Activated CD4-positive, alpha-beta memory T cell treated with anti-CD3 and anti-CD28 coated beads for 36 hours (primary cell): ENCODE measurements at places on chromosomes 12 and 14. TPM values are rescaled to one million over a fixed set of nuclear protein-coding genes. Genes with fewer than 3 reads are reported as not detected.

DNA sequence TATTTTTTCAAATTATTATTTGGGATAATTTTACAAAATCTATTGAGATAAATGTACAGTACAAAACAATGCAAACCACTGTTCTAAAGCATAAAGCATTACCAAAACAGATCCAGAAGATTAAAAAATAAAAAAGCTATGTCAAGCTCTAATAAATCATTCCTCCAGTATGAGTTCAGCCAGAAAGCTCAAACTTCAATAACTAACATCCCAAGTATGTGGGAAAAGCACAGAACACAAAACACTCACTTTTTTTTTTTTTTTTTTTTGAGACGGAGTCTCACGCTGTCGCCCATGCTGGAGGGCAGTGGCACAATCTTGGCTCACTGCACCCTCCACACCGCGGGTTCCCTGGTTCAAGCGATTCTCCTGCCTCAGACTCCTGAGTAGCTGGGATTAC lies 11.3 kb downstream of the SAV1 start:
- DNase-seq: no peak

GRCh38 chr12:51020448-51021182 lies 5.6 kb downstream of the SLC11A2 start:
- no peak for DNase-seq

- no peak for DNase-seq
These were observed 308.1 kb upstream of the FLRT2 start for GRCh38 chr14:85221832-85222231.

- no peak for DNase-seq
These were observed 239.7 kb upstream of the BTG1 start for GRCh38 chr12:92385296-92385695.

DNA sequence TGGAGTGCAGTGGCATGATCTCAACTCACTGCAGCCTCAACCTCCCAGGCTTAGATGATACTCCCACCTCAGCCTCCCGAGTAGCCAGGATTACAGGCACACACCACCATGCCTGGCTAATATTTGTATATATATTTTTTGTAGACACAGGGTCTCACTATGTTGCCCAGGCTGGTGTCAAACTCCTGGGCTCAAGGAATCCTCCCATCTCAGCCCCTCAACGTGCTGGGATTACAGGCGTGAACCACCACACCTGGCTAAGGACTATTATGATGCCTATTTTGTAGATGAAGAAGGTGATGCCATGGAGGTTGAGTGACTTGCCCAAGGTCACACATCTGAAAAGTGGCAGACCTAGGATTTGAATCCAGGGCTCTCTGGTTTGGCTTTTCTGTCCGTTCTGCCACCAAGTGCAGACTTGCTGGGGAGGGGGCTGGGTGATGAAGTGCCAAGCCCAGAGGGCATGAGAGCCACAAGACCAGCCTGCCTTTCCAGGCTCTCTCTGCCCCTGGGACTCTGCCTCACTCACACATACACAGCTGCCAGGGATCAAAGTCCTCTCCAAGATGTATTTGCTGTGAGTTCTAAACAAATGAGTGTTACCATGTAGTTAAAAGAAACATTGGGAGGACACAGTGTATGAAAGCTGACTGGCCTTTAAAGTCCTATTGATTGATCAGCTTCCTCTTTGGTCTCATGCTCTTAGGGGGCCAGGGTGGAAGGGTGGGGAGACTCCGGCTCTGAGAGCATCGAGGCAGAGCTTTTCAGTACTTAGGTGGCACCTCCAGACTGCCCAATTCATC lies 21.3 kb upstream of the RBM19 start:
- no peak for DNase-seq

- no peak for DNase-seq
These were observed 133.4 kb upstream of the FRMD6 start for GRCh38 chr14:51518280-51518679.

DNA sequence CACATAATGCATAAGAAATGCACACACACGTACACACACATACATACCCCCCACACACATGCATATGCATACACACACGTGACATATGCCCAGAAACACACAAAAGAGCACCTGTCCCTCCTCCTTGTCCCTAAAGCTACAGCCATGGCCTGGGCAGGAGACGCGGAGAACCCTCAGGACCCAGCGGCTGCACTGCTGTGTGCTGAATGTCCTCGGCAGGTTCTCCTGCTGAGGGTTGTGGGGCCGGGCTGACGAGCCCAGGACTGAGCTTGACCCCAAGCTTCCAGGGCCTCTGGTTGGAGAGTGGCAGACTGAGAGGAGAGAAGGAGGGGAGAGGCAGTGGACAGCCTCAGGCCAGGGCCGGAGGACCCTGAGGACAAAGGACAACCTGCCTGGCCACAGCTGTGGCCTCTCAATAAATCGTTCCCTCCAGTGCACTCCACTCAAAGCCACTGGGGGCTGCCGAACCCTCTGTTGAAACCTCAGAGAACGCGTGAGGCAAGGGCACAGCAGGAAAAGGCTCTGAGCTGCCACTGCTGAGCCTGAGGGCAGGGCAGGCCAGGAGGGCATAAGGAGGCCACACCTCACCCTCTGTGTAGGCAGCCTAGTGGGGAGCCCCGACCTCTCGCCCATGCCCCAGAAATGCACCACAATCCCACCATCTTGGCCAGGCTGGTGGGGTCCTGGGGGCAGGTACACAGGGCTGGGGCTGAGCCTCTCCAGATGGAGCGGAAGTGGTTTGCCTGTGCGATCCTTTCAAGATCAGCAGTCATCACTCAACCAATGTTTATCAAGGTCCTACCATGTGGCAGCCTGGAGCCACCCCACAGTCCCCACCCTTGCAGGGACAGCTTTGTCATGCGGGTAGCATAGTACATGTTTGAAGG lies 3.1 kb downstream of the CACNA2D4 start:
- DNase-seq: peak; percentile 45

GRCh38 chr12:86349196-86349595 lies 93.0 kb upstream of the MGAT4C start:
- no peak for DNase-seq

DNA sequence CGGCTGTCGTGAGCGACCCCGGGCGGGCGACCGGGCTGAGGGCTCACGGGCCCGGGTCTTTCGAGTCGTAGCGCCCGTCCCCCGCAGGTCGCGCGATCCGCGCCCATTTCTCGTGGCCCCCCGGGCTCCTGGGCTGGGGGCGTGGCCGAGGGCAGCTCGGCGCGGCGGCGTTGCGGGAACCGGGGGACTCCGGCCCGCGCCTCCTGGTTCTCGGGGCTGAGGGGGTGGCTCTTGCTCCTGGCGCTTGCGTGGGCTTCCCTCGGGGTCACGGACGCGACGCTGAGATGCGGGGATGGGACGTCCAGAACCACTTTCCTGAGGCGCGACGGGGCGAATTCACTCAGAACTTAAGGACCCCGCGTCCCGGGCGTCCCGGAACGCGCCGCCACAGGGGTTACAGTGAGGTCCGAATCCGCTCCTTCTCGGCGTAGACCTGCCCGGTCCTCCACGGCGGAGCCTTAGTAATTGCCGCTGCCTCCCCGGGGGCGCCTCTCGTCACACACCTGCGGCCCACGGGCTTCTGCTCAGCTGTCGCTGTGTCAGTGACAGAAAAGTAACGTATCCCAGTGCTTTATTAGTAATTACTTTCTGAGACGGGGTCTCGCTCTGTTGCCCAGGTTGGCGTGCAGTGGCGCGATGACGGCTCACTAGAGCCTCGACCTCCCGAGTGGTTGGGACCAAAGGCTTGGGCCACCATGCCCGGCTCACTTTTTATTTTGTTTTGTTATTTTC lies 606 bp downstream of the EP400 start:
- DNase-seq: peak; percentile 56

DNA sequence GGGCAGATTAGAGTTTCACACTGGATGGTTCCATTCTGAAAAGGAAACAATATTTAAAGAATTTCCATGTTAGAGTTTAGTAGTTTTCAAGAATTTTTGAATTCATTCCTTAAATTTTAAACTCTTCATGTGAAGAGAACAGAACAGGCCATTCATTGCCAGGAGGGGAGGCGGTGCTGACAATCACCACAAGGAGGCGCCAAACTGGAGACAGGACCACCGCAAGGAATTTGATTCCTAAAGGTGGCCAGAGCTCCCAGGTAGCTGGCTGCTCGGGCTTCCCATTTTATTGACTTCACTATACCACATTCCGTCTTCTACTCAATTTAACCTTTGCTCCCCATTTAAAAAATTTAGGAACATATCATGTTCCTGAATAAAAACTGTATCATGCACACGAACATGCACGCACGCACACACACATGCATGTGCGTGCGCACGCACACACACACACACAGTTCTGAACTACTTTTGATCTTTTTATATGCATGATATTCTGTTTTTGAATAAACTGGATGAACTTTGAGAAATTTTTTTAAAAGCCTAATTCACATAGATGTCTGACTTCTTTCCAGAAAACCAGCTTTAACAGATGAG lies 101.2 kb downstream of the NELL2 start:
- DNase-seq: peak; percentile 71

DNA sequence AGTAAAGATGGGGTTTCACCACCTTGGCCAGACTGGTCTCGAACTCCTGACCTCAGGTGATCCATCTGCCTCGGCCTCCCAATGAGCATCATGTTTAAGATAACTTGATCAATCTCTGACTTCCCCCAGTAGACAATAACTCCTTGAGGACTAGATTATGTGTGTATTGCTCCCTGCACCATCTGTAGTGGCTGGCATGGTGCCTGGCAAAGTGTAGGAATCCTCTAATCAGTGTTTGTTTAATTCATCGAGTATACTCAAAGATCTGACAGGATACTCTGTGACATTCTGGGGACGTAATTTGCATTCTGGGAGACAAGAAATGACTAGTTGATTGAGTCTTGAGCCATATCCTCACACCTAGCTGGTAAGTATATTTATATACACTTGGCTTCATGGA lies 873.5 kb upstream of the TMEM132C start:
- no peak for DNase-seq

GRCh38 chr14:24440606-24441399 lies 1.8 kb downstream of the SDR39U1 start:
- DNase-seq: no peak

DNA sequence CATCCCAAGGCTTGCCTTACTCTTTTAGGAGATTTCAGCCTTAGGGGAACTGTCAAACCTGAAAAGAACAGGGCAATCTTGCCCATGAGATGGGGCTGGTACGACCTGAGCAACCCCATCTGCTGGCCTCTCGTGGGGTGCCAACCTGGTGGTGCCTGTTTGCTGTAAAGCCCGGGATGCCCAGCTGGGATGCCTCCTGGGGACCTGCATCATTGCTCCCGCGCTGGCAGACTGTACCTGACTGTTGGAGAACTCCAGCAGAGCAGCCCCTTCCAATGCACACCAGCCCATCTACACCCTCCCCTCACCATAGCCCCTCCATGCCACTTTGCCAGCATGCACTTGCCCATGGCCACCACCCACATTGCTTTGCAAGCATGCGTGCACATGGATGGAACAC lies 335.7 kb downstream of the RPS29 start:
- no peak for DNase-seq

DNA sequence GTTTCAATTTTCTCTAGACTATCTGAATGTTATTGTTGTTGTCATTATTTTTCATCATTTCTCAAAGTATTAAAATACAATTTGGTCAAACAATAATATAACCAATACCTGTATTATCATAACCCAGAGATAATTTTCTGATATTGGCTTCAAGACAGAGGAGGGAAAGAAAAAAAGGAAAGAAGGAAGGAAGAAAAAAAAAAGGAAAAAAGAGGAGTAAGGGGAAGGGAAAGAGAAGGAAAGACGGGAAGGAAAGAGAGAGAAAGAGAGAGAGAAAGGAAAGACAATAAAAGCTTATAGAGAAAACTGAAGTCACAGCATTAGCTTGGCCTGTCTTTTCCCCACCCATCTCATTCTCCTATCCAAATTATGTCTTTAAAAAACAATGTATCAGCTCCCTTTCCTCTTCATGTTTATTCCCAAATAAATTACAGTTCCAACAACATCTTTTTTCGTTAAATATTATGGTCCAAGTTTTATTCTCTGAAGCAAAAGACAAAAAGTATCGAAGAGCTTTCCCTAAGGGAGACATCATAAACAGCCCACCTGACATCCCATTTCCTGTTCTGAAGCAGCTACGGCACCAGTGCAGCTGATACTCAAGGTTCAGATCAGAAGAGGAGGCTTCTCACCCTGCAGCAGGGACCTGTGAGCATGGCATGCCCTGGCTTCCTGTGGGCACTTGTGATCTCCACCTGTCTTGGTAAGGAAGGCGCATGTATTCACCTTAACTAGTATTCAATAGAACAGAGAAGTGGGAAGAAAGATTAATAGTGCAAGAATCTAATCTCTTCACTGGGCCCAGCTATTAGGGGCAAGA lies 308.3 kb downstream of the DAD1 start:
- no peak for DNase-seq

DNA sequence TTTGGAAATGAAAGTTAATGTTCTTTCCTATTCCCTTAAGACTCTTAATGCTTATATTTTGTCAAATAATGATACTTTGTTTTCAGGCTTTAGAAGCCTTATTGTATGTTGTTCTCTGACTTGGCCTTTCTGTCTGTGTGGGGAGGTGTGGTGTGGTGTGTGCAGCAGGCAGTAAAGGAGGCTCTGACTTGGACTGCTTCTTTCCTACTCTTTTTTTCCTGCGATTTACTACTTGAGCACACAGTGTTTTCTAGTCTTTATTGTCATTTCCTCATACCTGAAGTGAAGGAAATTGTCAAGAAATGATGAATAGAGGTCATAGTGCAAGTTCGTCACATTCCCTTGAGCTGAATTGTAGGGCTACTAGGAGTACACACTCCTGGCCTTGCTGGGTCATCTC lies 26.9 kb downstream of the PIWIL1 start:
- DNase-seq: no peak

DNA sequence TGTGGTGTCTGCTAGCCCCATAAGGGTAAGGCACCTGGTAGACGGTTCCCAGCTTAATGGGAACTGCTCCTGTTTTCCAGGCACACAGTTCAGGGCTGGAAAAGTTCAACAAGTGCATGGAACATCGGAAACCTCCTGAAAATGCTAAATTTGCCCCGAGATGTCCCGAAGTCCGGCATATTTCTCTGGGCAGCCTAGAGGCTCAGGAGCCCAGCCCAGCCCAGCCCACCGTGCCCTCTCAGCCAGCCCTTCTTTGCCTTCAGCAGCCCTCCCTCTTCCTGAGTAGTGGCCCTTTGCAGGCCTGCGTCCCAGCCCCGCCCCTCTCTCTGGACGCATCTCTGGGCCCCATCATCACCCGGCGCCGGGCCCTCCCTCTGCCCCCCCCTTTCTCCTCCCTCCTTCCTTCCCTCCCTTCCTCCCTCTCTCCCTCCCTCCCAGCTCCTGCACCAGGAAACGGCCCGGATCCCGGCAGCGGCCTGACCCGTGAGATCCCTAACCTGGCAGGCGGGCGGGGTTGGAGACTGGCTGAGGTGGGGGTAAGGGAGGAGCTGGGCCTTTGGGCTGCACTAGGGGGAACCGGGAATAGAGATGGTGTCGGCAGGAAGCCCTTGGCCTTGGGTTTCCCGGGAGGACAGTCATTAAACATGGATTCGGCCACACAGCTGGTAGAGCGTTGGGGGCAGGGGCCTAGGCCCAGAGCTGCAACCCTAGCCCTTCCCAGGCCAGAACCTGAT lies at the start of gene BCL2L2:
Gene BCL2L2, plus strand, starts transcription at position 422 of the 734 bp plus-strand sequence. CDS start 935 bp downstream, outside the sequence.
- DNase-seq: no peak

- DNase-seq: no peak
These were observed 23.7 kb downstream of the SFSWAP start for GRCh38 chr12:131734336-131735152.

The PIANP gene
- total RNA-seq: 0.44 TPM

The GLIPR1L1 gene
- not detected for total RNA-seq

The FAIM2 gene
- 2.1 TPM for total RNA-seq

The SLC7A7 gene
- total RNA-seq: 0.34 TPM

The GCH1 gene
- 42.3 TPM for total RNA-seq
